Activated naive CD8-positive, alpha-beta T cell treated with anti-CD3 and anti-CD28 coated beads, Interleukin-2, amount 10 ng/mL, durations not matched to agents 7 days and 5 days (primary cell): ENCODE measurements at places on chromosomes 12 and 14. TPM values are rescaled to one million over a fixed set of nuclear protein-coding genes. Genes with fewer than 3 reads are reported as not detected.

The PMCH gene
- total RNA-seq: not detected

GRCh38 chr12:6062757-6063735, 61.4 kb downstream of the VWF start:
- H3K27ac ChIP-seq: no peak overlapping the region
- no peaks in the 10 kb centered on the region for H3K4me1 ChIP-seq
- DNase-seq: peak; percentile 75
- H3K4me3 ChIP-seq: no peak overlapping the region
- H3K36me3 ChIP-seq: no peaks in the 10 kb centered on the region

GRCh38 chr12:108582978-108583770, 14.7 kb downstream of the TMEM119 start:
- DNase-seq: no peak
- peaks cover 4% of the 10 kb centered on the region for H3K36me3 ChIP-seq
- H3K4me1 ChIP-seq: peaks cover 6% of the 10 kb centered on the region
- H3K27ac ChIP-seq: no peak overlapping the region
- H3K4me3 ChIP-seq: no peak overlapping the region

GRCh38 chr12:120413901-120414695, 23.8 kb upstream of the COX6A1 start:
- DNase-seq: no peak
- no peaks in the 10 kb centered on the region for H3K36me3 ChIP-seq
- peaks cover 12% of the 10 kb centered on the region for H3K27me3 ChIP-seq
- no peak overlapping the region for H3K27ac ChIP-seq
- no peaks in the 10 kb centered on the region for H3K4me1 ChIP-seq

The HOXC9 gene
- total RNA-seq: not detected

DNA sequence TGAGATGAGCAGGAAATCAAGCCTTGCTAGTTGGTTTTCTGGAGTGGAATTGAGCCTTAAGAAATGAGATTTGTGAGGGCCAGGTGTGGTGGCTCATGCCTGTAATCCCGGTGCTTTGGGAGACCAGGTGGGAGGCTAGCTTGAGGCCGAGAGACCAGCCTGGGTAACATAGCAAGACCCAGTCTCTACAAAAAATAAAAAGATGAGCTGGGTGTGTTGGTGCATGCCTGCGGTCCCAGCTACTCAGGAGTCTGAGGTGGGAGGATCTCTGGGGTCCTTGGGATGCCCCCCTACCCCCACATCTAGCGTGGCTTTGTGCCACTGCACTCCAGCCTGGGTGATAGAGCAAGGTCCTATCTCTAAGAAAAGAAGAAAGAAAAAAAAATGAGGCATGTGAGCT, 104.2 kb upstream of the RTL1 start:
- H3K27ac ChIP-seq: no peak overlapping the region
- peaks cover 28% of the 10 kb centered on the region for H3K27me3 ChIP-seq
- H3K36me3 ChIP-seq: no peaks in the 10 kb centered on the region
- peaks cover 11% of the 10 kb centered on the region for H3K4me1 ChIP-seq
